Common myeloid progenitor, CD34-positive (primary cell): ENCODE measurements at places on chromosomes 3 and 15.

- H3K4me1 ChIP-seq: no peaks in the 10 kb centered on the region
- H3K27me3 ChIP-seq: no peaks in the 10 kb centered on the region
- no peaks in the 10 kb centered on the region for H3K36me3 ChIP-seq
- no peak overlapping the region for H3K4me3 ChIP-seq
- no peak overlapping the region for H3K27ac ChIP-seq
- no peak for DNase-seq
Observed at GRCh38 chr3:110806924-110807323, 264.7 kb upstream of the NECTIN3 start.

- no peak overlapping the region for H3K27ac ChIP-seq
- no peak overlapping the region for H3K4me3 ChIP-seq
- no peak for DNase-seq
Observed at GRCh38 chr15:66019368-66019767, 150.1 kb downstream of the RAB11A start.

- H3K36me3 ChIP-seq: peaks cover 4% of the 10 kb centered on the region
- H3K27me3 ChIP-seq: no peaks in the 10 kb centered on the region
- no peak overlapping the region for H3K4me3 ChIP-seq
- peak overlapping the region; percentile 10 for H3K27ac ChIP-seq
Observed at GRCh38 chr3:179027326-179027900, 44.2 kb downstream of the ZMAT3 start.

- no peak for DNase-seq
- no peaks in the 10 kb centered on the region for H3K27me3 ChIP-seq
- no peaks in the 10 kb centered on the region for H3K36me3 ChIP-seq
- H3K4me3 ChIP-seq: no peak overlapping the region
- peaks cover 2% of the 10 kb centered on the region for H3K4me1 ChIP-seq
Observed at GRCh38 chr3:487614-488013, 291.1 kb downstream of the CHL1 start.

DNA sequence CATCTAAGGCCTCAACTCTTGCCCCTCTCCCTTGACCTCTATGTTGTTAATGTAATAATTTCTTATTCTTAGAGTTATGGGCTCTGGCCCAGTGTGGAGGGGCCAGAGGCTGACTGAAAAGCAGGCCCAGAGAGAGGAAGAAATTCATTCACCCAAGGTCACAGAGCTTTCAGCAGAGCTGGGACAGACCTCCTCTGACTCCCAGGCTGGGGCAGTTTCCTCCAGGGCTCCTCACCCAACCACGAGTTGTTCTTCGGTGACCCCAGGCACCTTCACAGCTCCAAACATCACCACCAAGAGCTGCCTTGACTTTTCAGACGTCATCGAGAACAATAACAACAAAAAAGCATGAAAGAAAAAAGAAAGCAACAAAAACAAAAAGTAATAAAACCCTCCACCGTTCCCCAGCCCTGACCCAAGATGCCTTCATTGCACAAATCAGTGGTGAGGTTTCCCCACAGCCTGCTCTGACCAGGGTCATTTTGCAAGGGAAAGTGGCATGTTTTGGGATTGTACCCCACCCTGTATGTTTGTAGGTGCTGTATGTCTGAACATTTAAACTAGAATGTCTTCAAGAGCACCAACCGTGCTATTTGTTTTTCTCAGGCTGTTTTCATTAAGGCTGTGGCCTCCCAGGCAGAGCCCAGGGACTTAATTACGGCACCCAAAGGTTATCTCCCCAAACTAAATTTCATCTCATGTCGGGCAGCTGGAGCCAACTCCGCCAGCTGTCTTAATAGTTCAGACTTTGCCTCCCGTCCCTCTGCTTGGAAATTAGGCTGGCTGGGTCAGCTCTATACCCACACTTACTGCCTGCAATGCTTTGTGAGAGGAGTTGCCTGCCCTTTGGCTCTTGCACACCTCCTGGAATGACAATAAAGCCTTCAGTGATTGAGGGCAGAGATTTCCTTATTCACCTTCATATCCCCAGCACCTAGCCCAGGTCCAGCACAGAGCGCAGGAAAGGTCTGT is 173.8 kb downstream of the RPLP1 start:
- H3K4me1 ChIP-seq: no peaks in the 10 kb centered on the region
- DNase-seq: no peak
- H3K27me3 ChIP-seq: no peaks in the 10 kb centered on the region
- H3K4me3 ChIP-seq: no peak overlapping the region

- no peaks in the 10 kb centered on the region for H3K36me3 ChIP-seq
- no peak overlapping the region for H3K27ac ChIP-seq
- H3K27me3 ChIP-seq: no peaks in the 10 kb centered on the region
- no peaks in the 10 kb centered on the region for H3K4me1 ChIP-seq
Observed at GRCh38 chr3:81394651-81395524, 366.6 kb downstream of the GBE1 start.

DNA sequence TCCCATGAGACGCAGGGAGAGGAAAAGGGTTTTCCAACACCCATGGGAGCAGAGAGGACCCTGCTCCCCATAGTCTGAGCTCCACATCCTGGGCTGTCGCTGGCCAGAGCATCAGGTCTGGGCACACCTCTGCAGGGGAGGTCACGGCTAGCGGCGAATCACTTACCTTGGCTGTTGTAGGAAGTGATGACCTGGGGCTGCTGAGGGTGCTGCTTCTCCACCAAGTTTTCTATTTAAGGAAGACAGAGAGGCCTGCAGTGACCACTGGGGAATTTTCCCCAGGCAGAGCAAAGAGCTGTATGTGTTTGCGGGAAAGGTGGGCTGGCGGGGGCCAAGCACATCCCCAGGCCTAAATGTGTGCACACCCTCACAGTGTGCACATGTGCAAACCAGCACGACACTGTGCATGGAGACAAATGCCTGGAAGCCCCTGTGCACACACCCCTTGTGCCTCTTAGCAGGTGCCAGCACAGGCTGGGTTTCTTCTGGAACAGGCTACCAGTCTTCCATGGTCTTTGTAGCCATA is 7.6 kb downstream of the KY start:
- no peak overlapping the region for H3K4me3 ChIP-seq
- H3K4me1 ChIP-seq: no peaks in the 10 kb centered on the region
- H3K27me3 ChIP-seq: no peaks in the 10 kb centered on the region
- H3K36me3 ChIP-seq: no peaks in the 10 kb centered on the region
- DNase-seq: no peak

DNA sequence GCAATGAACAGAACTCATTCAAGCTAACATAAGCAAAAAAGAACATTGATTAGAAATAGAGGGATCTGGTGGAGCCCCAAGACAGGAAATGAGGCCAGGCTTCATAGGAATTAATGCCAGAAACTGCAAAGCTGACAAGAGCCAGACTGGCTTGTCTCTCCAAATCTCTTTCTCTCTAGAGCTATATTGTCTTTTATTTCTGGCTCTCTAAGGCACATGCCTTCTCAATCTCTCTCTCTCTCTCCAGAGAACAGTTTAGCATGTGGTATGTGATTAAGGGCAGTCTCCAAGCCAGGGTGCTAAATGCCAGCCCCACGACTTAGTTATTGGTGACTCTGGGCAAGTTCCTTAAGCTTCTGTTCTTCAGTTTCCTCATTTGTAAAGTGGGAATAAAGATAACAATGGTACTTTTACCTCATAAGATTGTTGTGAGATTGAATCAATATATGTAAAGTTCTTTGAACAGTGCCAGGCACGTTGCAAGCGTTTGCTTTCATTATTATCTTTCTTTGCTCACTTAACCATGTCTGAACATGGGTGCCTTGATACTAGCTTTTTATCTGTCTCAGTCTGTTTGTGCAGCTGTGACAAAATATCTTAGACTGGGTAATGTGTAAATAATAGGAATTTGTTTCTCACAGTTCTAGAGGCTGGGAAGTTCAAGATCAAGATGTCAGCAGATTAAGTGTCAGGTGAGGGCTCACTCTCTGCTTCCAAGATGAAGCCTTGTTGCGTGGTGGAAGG is 123.2 kb downstream of the BDH1 start:
- peaks cover 10% of the 10 kb centered on the region for H3K27me3 ChIP-seq
- no peaks in the 10 kb centered on the region for H3K4me1 ChIP-seq
- no peak overlapping the region for H3K27ac ChIP-seq
- no peak for DNase-seq
- H3K4me3 ChIP-seq: no peak overlapping the region

DNA sequence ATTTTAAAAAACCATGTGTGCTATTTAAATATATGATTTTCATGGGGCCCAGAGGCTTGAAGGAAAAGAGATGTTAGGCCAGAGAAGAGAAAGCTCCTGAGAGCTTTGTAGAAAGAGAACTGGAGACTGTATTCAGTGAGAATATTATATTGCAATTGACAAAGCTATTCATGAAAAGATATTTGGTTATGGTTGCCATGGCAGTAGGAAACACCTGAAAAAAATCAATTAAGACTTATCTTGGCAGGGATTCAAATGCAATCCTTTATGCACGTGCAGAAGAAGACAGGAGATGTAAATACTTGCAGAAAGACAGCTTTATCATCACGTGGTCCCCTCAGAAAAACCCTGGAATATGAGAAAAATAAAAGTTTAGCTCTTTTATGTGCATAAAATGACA is 636.0 kb upstream of the TBL1XR1 start:
- no peaks in the 10 kb centered on the region for H3K36me3 ChIP-seq
- H3K4me3 ChIP-seq: no peak overlapping the region
- peaks cover 36% of the 10 kb centered on the region for H3K4me1 ChIP-seq
- no peaks in the 10 kb centered on the region for H3K27me3 ChIP-seq

GRCh38 chr15:93270937-93271467 is 182.0 kb upstream of the RGMA start:
- no peak overlapping the region for H3K27ac ChIP-seq
- H3K27me3 ChIP-seq: no peaks in the 10 kb centered on the region
- no peaks in the 10 kb centered on the region for H3K4me1 ChIP-seq
- H3K4me3 ChIP-seq: no peak overlapping the region

- DNase-seq: no peak
- H3K27me3 ChIP-seq: no peaks in the 10 kb centered on the region
- H3K4me3 ChIP-seq: no peak overlapping the region
- H3K4me1 ChIP-seq: peaks cover 75% of the 10 kb centered on the region
Observed at GRCh38 chr3:37907906-37908305, 46.2 kb downstream of the CTDSPL start.

DNA sequence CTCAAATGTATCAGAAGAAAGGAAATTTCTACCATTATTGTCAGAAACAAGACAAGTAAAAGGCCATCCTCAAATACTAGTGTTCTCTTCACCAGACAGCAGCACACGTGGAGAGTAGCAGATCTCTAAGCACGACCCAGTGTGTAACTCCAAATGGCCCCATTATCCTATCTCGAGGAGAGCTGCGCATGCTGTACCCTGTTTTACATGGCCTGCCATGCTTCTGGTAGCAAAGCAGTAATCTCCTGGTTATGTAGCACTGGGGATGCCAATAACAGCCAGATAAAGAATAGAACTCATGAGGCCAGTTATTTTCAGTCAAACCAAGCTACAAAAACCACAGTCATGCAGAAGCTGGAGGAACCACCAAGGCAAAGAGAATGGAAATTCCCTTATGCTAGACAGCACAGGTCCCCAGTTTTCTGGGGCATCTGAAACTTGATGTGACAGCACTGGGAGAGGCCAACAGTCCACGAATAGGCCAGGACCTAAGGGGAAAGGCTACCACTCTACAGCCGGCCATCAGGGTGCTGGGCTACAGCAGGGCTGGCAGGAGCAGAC is 73.0 kb downstream of the LIPC start:
- no peak overlapping the region for H3K27ac ChIP-seq
- H3K36me3 ChIP-seq: no peaks in the 10 kb centered on the region
- DNase-seq: no peak
- peaks cover 4% of the 10 kb centered on the region for H3K4me1 ChIP-seq
- H3K27me3 ChIP-seq: no peaks in the 10 kb centered on the region

GRCh38 chr15:52102463-52102862 is 10.1 kb downstream of the BCL2L10 start:
- no peaks in the 10 kb centered on the region for H3K36me3 ChIP-seq
- H3K4me1 ChIP-seq: peaks cover 39% of the 10 kb centered on the region
- H3K27me3 ChIP-seq: no peaks in the 10 kb centered on the region
- H3K27ac ChIP-seq: no peak overlapping the region
- no peak overlapping the region for H3K4me3 ChIP-seq
- DNase-seq: no peak

DNA sequence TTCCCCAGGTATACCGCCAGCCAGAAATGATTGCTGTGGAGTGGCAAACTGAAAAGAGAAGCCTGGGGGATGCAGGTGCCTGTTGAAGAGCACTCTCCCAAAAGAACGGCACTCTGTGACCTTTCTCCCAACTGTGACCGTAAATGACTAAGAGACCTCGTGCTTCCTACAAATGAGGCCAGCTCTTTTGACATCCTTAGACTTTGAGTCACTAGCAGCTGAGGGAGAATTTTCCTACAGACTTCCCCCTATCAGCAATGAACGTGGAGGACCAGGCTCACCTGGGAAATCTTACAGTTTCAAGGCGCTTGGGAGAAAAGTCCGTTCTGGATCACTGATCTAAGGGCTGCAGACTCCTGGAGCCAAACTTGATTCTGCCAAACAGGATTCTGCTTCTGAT is 8.6 kb downstream of the AQP9 start:
- H3K4me3 ChIP-seq: no peak overlapping the region
- peaks cover 8% of the 10 kb centered on the region for H3K4me1 ChIP-seq
- no peak overlapping the region for H3K27ac ChIP-seq
- DNase-seq: peak; percentile 42
- no peaks in the 10 kb centered on the region for H3K36me3 ChIP-seq

- H3K36me3 ChIP-seq: no peaks in the 10 kb centered on the region
- H3K4me1 ChIP-seq: peaks cover 17% of the 10 kb centered on the region
- no peak overlapping the region for H3K27ac ChIP-seq
- H3K27me3 ChIP-seq: no peaks in the 10 kb centered on the region
- peak; percentile 73 for DNase-seq
Observed at GRCh38 chr15:64901914-64902313, 9.8 kb upstream of the ANKDD1A start.

GRCh38 chr3:188397766-188398705 is 244.1 kb downstream of the LPP start:
- no peaks in the 10 kb centered on the region for H3K36me3 ChIP-seq
- no peak overlapping the region for H3K27ac ChIP-seq
- H3K4me3 ChIP-seq: no peak overlapping the region
- H3K27me3 ChIP-seq: no peaks in the 10 kb centered on the region
- no peak for DNase-seq

- no peak overlapping the region for H3K4me3 ChIP-seq
- no peak overlapping the region for H3K27ac ChIP-seq
- no peaks in the 10 kb centered on the region for H3K36me3 ChIP-seq
- no peak for DNase-seq
- H3K4me1 ChIP-seq: no peaks in the 10 kb centered on the region
- H3K27me3 ChIP-seq: no peaks in the 10 kb centered on the region
Observed at GRCh38 chr15:31060429-31061140, 40.9 kb downstream of the TRPM1 start.

DNA sequence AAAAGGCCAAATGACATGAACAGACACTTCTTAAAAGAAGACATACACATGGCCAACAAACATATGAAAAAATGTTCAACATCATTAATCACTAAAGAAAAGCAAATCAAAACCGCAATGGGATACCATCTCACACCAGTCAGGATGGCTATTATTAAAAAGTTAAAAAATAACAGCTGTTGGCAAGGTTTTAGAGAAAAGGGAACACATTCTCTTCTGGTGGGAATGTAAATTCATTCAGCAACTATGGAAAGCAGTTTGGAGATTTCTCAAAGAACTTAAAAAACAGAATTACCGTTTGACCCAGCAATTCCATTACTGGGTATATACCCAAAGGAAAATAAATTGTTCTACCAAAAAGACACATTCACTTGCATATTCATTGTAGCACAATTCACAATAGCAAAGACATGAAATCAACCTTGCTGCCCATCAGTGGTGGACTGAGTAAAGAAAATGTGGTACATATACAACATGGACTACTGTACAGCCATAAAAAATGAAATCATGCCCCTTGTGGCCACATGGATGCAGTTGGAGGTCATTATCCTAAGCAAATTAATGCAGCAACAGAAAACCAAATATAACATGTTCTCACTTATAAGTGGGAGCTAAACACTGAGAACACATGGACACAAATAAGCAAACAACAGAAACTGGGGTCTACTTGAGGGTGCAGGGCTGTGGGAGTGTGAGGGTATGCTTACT is 190.7 kb upstream of the MCTP2 start:
- no peaks in the 10 kb centered on the region for H3K27me3 ChIP-seq
- no peaks in the 10 kb centered on the region for H3K36me3 ChIP-seq
- H3K4me3 ChIP-seq: no peak overlapping the region
- no peaks in the 10 kb centered on the region for H3K4me1 ChIP-seq
- DNase-seq: no peak
- no peak overlapping the region for H3K27ac ChIP-seq
